SIG-M5 (cell line): ENCODE measurements at places on chromosomes 2 and 18.

GRCh38 chr2:207825045-207825954, 55.6 kb upstream of the FZD5 start:
- DNase-seq, result no peak

DNA sequence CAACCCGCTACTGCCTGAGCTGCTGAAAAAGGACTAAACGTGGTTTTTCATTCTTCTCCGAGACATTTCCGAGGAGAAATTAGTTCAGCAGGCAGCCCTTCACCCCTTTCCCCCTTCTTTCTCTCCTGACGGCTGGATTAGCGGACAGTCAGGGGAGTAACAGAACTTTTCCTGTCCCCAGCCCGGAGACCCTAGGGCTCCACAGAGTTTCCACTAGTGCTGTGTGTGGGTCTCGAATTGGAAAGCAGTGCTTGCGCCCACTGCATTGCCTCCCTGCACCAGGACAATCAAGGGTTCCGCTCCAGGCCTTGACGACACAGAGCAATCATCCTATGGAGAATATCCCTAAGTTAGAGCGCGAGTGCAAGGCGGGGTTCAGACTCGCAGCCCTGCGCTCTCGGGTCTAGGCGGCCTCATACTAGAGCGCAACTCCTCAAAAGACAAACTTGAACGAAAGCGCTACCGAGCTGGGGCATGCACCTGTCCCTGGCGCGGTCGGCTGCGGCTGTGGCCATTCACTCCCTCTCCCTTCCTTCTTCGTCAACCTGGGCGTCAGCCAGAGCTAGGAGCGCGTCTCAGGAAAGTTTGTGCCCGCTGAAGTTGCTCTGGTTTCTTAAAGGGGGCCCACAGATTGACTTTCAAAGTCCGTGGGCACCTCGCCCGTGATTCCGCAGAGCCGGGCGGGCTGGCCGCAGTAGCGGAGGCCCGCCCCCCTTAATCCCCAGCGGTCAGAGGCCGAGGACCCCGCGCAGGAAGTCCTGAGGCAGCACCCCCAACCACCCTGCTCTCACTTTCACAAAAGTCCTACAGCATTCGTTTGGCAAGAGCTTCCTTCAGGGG, 801 bp downstream of the OSR1 start:
- no peak for DNase-seq

- no peak for DNase-seq
These were observed 549 bp upstream of the PSMD14 start for GRCh38 chr2:161307676-161308075.

- no peak for DNase-seq
These were observed 23.2 kb upstream of the LPIN2 start for GRCh38 chr18:3036108-3036507.

GRCh38 chr18:58338961-58339592, 289.8 kb downstream of the ALPK2 start:
- DNase-seq, result no peak
